ENCODE measurements at places on chromosomes 6 and 20.

DNA sequence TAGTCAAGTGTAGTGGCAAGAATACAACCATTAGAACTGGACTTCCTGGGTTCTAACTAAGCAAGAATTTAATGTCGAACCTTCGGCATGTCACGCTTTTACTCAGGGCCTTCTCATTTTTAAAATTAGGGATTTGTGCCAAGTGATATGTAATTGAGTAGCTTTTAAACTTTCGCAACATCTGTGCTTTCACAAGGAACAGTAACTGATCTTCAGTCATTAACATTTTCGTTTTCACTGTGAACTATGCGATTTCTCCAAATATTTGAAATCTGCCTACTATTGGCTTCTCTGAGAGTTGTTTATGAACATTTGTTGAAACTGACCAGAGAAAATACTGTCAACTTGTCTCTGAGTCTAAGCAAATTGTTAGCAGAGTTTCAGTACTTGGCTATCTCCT lies 27.6 kb downstream of the GRM1 start:
- H3K36me3 ChIP-seq = no peaks in the 10 kb centered on the region
- H3K4me3 ChIP-seq = no peak overlapping the region
- H3K27me3 ChIP-seq = no peaks in the 10 kb centered on the region
- no peaks in the 10 kb centered on the region for H3K4me1 ChIP-seq
- no peak overlapping the region for H3K27ac ChIP-seq

- H3K27me3 ChIP-seq = peaks cover 4% of the 10 kb centered on the region
- no peak for DNase-seq
- no peaks in the 10 kb centered on the region for H3K36me3 ChIP-seq
- no peak overlapping the region for H3K27ac ChIP-seq
- no peaks in the 10 kb centered on the region for H3K4me1 ChIP-seq
Observed at GRCh38 chr6:100283285-100283684, 181.4 kb downstream of the SIM1 start.

- no peaks in the 10 kb centered on the region for H3K4me1 ChIP-seq
- no peak for DNase-seq
- H3K27me3 ChIP-seq = no peaks in the 10 kb centered on the region
- no peaks in the 10 kb centered on the region for H3K36me3 ChIP-seq
- H3K27ac ChIP-seq = no peak overlapping the region
- no peak overlapping the region for H3K4me3 ChIP-seq
Observed at GRCh38 chr20:39825950-39826349, 863.1 kb downstream of the MAFB start.

DNA sequence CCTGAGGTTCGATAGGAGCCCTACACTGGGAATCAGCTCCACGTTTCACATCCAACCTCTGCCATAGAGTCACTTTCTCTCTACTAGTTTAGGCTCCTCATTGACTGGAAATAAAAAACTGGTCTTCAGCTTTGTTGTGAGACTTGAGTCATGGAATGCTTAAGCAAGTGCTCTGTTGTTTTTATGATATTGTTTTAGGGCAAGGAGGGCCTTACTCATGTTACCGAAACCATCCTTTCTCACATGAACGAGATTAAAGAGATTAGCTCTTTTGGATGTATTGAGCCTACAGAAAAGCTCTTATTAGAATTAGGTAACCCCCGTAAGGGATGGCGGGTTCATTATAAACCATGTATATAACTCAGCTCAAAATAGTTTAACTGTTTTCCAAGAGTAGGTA lies 6.9 kb upstream of the MOCS1 start:
- no peak for DNase-seq
- no peaks in the 10 kb centered on the region for H3K36me3 ChIP-seq
- H3K4me1 ChIP-seq = no peaks in the 10 kb centered on the region
- H3K27me3 ChIP-seq = peaks cover 4% of the 10 kb centered on the region
- no peak overlapping the region for H3K27ac ChIP-seq
- H3K4me3 ChIP-seq = no peak overlapping the region

DNA sequence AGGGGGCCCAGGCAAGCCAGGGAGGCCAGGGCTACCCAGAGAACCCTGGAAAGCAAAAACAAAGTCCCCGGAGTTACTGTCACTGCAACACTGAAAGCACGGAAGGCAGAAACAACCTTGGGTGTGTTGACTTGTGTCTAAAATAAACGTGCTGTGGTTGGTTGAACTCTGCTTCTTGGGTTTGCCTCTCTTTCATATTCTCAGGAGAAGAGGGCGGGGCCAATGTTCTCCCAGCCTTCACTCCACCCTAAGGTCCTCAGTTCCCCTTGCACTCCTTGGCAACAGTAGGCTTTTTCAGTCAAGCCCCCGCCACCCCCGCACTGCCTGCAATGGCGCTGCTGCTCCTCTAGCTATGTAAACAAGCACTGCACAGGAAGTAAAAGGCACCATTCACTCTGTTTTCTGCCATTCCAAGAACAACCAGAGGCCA lies 60.9 kb downstream of the COL9A1 start:
- no peak for DNase-seq
- no peaks in the 10 kb centered on the region for H3K27me3 ChIP-seq
- no peaks in the 10 kb centered on the region for H3K36me3 ChIP-seq
- no peak overlapping the region for H3K27ac ChIP-seq

DNA sequence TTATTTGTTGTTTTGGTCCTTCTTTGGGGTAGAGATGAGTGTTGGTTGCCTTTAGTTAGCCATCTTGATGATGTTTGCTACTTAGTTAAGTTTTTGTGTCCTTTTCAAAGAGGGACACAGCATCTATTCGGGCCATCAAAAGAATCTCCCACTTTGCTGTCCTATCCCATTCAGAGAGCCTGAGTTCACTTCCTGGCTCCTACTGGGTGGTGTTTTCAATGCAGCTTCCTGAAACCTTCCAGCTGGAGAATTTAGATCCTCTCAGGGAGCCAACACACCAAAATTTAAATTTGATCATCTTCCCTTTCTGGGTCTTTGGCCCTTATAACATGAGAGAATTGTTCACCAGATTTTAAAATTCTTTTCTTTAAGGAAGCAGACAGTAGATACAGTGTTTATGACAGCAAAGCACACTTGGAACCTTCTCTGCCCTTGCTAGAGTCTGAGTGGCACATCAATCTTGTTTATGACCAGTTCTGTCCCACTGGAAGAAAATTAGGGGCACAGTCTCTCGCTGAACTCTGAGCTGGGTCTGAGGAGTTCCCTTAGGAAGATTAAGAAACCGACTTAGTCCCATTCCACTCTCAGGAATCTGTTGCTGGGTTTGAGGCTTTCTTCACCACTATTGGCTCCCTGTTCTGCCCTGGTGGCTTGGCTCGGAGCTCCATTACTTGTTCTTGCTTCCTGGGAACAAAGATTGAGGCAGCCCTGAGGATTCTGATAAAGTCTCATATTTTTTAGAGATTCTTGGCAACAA lies 115.5 kb downstream of the CCDC170 start:
- H3K27ac ChIP-seq = no peak overlapping the region
- no peak overlapping the region for H3K4me3 ChIP-seq
- DNase-seq = no peak
- H3K27me3 ChIP-seq = peaks cover 11% of the 10 kb centered on the region
- H3K4me1 ChIP-seq = no peaks in the 10 kb centered on the region
- no peaks in the 10 kb centered on the region for H3K36me3 ChIP-seq

- DNase-seq = no peak
- H3K27me3 ChIP-seq = peaks cover 2% of the 10 kb centered on the region
- no peaks in the 10 kb centered on the region for H3K36me3 ChIP-seq
- H3K4me3 ChIP-seq = no peak overlapping the region
- no peaks in the 10 kb centered on the region for H3K4me1 ChIP-seq
Observed at GRCh38 chr6:117513778-117514365, 31.4 kb downstream of the DCBLD1 start.

GRCh38 chr6:3031857-3032640 lies 32.4 kb downstream of the NQO2 start:
- no peak overlapping the region for H3K27ac ChIP-seq
- H3K36me3 ChIP-seq = no peaks in the 10 kb centered on the region
- H3K4me3 ChIP-seq = no peak overlapping the region
- H3K4me1 ChIP-seq = peaks cover 3% of the 10 kb centered on the region

- H3K27ac ChIP-seq = no peak overlapping the region
- DNase-seq = no peak
- H3K36me3 ChIP-seq = no peaks in the 10 kb centered on the region
- H3K27me3 ChIP-seq = no peaks in the 10 kb centered on the region
Observed at GRCh38 chr6:144007478-144008119, 460 bp downstream of the PLAGL1 start.

DNA sequence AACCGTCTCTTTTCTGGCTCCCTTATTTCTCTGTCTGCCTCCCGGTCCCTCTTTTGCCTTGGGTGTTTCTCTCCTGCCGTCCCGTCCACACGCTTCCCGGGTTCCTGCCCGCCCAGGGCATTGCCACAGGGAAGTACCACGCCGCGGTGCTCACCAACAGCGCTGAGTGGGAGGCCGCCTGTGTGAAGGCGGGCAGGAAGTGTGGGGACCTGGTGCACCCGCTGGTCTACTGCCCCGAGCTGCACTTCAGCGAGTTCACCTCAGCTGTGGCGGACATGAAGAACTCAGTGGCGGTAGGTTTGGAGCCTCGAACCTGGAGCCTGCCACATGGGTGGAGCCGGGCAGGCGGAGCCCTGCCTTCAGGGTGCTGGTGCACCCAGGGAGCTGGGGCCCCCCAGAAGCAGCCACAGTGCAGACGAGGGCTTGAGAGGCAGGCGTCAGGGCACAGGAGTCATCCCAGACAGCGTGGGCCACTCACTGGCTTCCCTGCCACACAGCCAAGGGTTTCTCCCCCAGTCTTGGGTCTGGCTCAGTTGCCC lies 21.3 kb downstream of the NPEPL1 start:
- H3K27ac ChIP-seq = no peak overlapping the region
- no peaks in the 10 kb centered on the region for H3K36me3 ChIP-seq
- no peaks in the 10 kb centered on the region for H3K4me1 ChIP-seq
